ENCODE measurements at places on chromosomes 7 and 10.

DNA sequence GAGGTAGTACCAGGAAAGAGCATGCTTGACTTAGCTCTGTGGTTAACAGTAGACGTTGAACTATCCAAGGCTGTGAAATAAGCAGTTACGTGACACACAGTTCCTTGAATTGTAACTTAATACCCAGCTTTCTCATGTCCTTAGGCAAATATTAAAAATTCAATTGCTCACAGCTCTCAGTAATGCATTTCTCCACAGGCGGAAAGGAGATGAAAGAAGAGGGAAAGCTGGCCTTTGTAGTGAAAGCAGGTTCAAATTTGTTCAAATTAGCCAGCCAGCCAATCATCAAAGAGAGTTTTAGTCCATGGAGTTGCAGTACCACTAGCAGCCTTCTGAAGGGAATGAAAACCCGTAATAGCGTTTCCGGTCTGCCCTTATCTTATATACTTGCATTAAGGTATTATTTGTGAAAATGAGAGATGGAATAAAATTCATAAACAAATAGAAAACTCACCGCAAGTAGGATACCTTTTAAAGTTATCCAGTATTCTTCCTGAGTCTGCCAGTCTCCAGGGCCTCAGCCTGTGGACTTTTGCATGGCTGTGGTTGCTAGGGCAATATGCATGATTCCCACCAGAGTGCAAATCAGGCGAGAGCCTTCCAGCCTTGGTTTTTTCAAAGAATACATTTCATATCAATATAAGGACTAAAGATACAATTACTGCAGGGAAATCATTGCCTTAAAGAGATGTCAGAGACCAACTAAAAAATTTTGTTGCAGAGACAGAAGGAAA, 795.5 kb downstream of the TNS3 start:
- DNase-seq, result no peak

DNA sequence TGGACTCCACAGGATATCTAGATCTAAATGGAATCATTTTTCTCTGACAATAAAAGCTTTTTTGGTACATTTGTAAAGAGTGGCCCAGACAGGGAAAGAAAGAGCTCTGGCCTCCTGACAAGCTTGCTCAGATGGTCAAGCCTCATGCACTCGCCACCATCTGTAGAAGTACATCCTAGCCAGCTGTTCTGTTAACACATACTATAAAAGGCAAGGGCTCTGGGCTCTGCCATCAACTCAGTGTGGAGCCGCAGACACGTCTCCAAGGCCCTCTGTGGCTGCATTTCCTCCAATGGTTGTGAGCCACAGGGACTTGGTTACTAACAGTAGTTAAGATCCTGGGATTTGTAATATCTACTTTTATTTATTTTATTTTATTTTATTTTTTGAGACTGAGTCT, 70.8 kb upstream of the KDM7A start:
- DNase-seq, result no peak

GRCh38 chr10:3619241-3619640, 165.8 kb downstream of the KLF6 start:
- no peak for DNase-seq

GRCh38 chr7:22316914-22317313, 40.0 kb downstream of the RAPGEF5 start:
- no peak for DNase-seq

- no peak for DNase-seq
Observed at GRCh38 chr7:115015619-115016018, 93.7 kb downstream of the MDFIC start.

GRCh38 chr7:121515630-121516401, 119.7 kb upstream of the FAM3C start:
- no peak for DNase-seq

GRCh38 chr7:19557726-19558465, 150.9 kb downstream of the POLR1F start:
- no peak for DNase-seq

DNA sequence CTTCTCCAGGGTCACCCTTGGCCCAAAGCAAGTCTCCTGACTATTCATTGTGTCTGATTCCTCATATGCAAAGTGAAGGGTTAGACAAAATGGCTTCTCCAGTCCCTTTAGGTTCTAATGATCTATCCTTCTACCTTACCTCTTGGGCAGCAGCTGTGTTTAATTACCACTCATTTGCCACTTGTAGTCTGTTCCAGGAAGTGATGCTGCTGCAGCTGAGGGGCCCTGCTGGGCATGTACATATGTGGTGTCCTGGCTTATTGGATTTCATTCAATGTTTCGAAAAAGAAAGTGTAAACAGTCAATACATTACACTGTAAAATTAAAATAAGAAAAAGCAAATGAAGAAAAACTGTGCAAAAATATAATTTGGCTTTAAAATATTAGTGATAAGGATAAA, 36.6 kb downstream of the SCIN start:
- DNase-seq, result no peak

DNA sequence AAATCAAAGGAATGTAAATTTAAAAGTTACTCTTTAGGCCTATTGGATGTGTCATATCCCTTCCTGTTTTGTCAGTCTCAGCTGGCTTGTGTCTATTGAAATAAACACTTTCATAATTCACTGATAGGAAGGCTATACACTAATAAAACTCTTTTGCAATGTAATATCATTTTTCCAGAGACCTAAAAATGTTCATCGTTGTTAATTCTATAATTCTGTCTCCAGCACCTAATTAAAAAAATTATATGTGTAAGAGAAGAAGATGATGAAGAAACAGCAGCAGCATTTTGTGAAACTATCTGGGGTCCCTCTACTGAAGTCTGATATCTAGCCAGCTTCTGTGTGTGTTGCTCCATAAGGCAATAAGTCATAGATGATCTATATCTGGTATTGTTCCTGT, 602.7 kb downstream of the ETV1 start:
- DNase-seq, result no peak

GRCh38 chr7:17902599-17902998, 37.7 kb downstream of the SNX13 start:
- no peak for DNase-seq

DNA sequence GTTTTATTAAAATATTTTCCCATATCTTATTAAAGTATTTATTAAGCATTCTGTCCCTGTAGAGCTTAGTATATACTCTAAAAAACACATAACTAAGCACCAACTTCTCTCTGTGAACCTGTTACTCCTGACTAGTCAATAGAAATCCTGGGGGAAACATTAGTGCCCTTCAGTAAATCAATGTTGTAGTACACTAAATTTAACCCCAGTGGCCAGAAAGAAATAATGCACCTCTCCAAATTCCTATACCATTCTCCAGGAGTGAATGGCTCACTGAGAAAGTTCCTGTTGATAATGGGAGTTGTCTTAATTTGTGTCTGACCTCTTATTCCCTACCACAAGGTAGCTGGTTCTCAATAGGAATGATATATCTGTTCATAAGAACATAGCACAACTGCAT, 188.2 kb downstream of the SEMA3D start:
- no peak for DNase-seq

DNA sequence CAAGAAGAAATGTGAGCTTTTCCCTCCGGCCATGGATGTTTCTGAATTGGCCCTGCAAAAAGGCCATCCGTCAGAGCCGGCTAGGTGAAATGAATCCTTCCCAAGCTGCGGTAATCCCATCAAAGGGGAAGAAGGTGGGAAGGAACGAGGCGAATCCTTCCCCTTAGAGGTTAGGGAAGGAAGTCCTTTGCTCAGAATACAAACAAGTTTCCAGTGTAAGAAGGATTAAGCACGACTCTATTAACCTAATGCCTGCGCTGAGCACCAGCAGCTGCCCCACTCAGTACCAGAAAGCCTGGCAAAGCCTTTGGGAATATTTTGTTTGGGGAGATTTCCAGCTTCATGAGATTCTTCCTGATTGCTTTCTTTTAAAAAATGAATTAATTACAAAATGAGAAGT, 42.8 kb downstream of the CLRN3 start:
- DNase-seq, result no peak

- DNase-seq, result no peak
Observed at GRCh38 chr10:119759832-119760231, 34.0 kb downstream of the INPP5F start.

DNA sequence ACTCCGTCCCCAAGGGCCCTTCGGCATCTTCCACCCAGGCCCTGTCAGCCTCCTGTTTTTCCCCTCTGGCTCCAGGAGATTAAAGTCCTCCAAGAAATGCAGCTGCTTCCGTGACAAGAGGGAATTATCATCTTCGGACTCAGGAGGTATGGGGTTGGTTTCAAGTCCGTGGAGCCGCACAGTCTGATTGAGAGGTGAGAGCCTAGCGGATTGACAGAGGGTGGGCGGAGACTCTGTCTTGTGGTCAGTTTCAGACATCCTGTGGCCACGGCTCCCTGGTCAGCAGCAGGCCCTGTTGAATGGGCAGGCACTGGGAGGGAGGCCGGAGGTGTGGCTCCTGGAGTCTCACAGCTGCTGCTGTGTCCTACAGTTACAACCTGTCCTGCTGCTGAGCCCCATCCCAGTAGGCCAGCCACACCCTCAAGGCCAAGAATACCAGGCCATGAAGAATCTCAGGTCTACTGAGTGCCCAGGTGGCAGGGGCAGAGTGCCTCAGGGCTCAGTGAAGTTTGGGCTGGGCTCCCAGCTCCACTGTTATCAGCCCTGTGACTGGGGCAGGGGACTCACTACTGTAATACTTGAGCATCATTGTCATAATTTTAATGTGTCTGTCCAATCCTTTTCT, 49.3 kb upstream of the ZNF716 start:
- no peak for DNase-seq

DNA sequence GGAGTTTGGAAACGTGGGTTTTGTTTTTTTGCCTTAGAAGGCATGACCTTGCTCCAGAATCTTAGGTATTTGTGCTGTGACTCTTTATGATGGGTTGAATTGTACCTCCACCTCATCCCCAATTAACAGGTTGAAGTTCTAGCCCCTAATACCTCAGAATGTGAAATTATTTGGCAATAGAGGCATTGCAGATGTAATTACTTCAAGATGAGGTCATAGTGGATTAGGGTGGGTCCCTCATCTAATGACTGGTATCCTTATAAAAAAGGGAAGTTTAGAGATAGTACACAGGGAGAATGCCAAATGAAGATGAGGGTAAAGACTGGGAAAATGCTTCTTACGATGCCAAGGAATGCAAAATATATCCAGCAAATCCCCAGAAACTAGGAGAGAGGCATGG, 3.0 kb upstream of the FAM200A start:
- no peak for DNase-seq

DNA sequence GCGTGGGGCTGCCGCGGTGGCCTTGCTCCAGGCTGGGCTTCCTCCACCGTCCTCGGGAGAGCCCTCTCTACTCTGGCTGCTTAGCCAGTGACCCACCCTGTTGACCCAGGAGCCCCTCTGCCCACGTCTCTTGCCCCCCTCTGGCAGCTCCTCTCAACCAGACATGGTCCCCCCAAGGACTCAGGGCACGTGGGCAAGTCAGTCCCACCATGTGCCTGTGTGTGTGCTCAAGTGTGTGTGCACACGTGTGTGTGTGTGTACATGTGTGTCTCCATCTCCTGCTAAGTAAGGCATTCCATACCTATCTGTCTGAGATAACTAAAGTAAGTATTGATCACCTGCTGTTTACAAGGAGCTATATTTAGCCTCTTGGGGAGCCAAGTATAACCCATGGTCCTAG, 101.0 kb downstream of the C10orf105 start:
- no peak for DNase-seq

DNA sequence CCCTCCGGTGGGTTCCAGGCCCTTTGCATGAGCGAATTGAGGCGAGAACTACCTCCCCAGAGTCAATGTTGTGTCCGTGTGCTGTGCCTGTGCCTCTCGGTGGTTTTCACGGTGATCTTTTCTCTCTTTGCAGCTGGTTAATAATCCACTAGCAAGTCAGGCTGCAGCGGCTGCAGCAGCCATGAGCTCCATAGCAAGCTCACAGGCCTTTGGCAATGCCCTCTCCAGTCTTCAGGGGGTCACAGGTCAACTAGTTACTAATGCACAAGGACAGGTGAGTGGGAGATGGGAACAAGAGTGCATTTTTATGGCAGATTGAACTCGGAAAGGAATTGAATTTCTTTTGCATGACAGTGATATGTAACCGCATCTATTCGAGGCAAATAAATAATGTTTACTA, 159.7 kb upstream of the YAE1 start:
- no peak for DNase-seq

DNA sequence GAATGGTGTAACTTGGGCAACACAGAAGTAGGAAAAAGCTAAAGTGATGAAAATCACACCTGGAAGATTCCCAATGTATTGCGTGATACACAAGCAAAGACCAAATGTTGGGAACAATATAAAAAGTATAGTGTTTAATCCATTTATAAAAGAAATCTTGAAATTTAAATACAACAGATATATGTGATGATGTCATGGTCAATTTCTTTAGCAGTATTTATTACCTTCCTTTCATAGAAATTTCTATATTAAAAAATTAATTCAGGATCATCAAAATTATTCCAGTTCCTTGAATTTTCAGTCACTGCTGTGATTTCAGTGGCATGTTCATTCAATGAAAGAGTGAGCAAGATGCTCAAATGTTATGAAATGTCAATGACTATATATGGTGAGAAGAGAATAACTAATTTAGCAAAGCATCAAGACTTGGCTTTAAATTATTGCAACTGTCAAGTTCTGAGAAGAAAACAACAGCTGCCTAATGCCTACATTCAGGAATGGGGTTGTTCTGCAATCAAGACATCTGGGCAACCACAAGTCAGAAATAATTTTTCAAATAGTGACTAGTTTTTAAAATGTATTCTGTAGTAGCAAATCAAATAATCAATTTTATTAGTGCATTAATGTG, 308.8 kb downstream of the SEMA3D start:
- DNase-seq, result no peak

- DNase-seq, result no peak
Observed at GRCh38 chr7:69898189-69898588, 299.9 kb downstream of the AUTS2 start.

DNA sequence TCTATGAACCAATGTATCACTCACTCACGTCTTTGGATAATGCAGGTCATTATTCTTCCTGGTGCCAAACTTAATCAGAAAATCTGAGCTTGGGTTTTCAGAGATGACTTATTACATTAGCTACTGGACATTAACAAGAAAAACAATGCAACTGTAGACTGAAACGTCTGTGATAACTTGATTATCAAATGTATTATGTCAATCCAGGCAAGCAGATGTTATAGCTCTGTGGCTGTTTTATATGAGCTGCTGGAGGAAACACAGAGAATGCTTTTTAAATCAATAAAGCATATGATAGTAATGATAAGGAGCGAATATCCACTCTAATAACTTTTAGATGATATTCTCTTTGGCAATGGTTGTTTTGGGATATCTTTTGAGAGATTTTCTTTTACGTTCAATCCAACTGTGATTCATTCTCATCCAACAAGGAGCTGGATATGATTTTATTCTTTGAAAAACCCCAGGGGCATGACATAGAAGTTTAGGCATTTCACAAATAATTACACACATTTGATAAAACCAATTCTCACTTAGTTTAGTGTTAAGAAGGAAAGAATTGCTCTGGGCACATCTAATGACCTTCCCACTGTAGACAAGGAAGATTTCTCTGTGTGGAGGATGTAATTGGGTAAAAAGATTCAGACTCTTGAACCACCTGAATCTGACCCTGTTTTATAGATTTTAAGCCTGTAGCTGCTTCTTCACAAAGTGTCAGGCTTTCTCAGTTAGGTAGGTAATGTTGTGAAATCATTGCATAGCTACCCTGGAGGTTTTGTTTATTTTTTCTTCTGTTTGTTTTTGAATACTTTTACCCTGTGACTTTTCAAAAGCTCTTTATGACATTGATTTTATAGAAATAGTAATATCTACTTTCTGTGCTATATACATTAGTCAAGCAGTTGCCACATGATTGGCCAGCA, 1124.7 kb downstream of the DNAJB9 start:
- DNase-seq, result no peak

Data from posterior cingulate gyrus (tissue), 11 donors.